C1 segment of cervical spinal cord (tissue), 14 donors: ENCODE measurements at places on chromosomes 3 and 15.

DNA sequence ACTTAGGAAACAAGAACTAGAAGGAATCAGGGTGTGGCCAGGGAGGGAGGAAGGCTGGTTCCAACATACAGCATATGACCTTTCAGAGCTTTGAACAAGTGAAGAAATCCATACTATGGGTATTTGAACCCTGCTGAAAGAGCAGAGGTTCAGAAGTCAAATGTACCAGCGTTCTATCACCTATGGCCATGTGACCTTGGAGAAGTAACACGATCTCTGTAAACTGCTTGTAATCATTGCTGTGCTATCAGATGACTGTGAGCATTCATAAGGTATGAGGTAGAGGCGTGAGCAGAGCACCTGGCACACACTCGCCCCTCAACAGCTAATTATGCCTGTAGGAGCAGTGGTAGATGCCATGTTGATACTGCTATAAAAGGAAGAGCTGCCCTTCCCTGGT, 55.2 kb downstream of the KLHL6 start:
- no peak for DNase-seq

GRCh38 chr3:67453628-67454027, 200.8 kb downstream of the SUCLG2 start:
- no peak for DNase-seq

- no peak for DNase-seq
Observed at GRCh38 chr3:194657439-194657838, 14.6 kb downstream of the LSG1 start.

- no peak for DNase-seq
Observed at GRCh38 chr15:86834115-86834863, 754.6 kb downstream of the AGBL1 start.
